ENCODE measurements at places on chromosomes 16 and 17.
A peak's percentile ranks its signal among the peaks of the same experiment; 100 is the strongest.

DNA sequence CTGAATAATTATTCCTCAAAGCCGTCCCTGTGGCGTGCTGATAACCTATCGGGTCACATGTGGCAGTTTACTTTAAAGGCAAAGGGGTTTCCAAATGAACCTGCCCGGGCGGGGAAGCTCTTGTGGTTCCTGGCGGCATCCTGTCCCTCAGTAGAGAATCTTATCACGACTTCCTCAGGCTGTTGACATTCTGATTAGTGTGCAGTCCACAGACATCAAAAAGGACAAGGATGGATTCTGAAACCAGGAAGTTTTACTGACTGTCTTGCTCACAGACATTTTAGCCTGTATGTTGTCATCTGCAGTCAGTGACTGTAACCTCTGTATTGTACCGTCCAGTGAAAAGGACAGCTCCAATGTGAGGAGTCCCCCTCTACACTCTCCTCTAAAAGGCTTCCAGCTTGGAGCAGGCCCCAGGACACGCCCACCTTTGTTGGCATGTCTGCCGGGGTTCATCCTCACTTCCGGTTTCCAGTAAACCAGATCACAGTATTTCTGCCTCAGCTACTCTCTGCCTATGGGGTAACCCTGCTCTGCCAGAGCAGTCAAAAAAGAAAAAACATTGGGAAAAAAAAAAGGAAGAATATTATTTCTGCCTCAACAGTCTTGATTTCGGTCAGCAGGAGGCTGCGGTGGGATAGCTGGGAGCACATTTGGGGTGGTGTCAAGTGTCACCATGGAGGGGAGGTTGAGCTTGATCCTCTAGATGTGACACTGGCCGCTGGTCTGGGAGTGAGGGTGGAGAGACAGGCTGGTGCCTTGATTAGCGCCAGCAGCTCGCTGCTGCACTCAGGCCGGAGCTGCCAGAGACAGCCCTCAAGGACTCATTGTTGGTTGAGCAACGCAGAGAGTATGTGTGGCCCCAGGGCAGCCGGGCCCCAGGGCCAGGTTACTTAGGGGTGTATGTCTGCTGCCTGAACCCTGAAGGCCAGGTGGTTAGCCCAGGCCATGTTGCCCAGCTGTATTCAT lies 89.0 kb upstream of the DNAH17 start:
- DNase-seq, result no peak

DNA sequence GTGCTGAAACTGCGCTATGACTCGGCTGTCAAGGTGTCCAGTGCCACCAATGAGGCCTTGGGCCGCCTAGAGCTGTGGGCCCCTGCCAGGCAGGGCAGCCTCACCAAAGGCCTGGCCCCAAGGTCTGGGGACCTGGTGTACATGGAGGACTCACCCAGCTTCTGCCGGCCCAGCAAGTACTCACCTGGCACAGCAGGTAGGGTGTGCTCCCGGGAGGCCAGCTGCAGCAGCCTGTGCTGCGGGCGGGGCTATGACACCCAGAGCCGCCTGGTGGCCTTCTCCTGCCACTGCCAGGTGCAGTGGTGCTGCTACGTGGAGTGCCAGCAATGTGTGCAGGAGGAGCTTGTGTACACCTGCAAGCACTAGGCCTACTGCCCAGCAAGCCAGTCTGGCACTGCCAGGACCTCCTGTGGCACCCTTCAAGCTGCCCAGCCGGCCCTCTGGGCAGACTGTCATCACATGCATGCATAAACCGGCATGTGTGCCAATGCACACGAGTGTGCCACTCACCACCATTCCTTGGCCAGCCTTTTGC lies 25.0 kb downstream of the WNT9B start:
- DNase-seq, result no peak

GRCh38 chr17:77324227-77324626 lies 183.5 kb downstream of the SEC14L1 start:
- DNase-seq, result no peak

DNA sequence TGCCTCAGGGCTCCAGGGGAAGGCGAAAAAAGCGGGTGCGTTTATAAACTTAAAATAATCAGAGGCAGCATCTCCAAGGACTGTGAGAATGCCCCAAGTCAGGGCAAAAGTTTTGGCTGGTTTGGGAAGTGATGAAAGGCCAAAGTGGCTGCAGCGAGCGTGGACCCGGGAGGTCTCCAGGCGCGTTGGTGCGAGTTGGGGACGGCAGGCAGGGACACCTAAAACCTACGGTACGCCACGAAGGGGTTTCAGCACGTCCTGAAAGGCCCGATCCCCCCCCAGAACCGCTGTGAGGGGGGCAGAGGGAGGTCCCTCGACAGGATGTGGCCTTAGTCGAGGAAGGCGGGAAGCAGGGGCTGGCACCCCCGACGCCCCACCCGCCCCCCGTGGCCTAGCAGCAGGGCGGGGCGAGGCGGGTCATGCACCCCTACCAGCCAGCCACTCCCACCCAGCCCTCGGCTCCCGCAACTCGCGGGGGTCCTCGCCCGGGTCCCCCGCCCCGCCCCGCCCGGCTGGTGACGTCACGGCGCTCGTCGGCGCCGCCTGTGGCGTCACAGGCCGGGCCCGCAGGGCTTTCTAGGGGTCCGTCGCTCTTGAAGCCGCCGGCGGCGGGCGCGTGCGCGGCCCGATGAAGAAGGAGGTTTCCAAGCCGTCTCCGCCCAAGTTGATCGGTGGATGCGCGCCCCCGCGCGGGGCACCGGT lies at the start of gene MYCBPAP:
TSS of gene MYCBPAP (plus strand) at position 569 of the 702 bp plus-strand sequence. CDS start 236 bp downstream, outside the sequence.
- peak; percentile 80 for DNase-seq

GRCh38 chr16:49800876-49801275 lies 55.0 kb downstream of the ZNF423 start:
- DNase-seq, result no peak

DNA sequence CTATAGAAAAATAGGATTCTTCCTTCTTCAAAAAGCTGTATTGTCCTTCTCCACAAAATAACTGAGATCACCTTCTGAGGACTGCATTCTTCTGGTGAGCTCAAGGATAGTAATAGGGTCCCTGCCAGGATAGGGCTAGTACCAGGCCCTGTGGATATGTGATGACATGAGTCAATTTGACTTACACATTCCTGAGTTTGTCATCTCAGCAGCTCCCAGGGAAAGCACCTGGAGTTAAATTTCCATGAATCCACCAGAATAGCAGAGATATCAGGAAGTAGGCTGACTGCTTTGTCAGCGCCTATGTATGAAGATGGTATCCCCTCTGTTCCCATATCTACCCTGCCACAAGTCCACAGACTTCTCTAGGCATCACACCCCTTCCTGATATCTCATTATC lies 225.8 kb downstream of the PMP22 start:
- no peak for DNase-seq

GRCh38 chr16:76955629-76956028 lies 235.4 kb upstream of the MON1B start:
- DNase-seq, result peak; percentile 44

DNA sequence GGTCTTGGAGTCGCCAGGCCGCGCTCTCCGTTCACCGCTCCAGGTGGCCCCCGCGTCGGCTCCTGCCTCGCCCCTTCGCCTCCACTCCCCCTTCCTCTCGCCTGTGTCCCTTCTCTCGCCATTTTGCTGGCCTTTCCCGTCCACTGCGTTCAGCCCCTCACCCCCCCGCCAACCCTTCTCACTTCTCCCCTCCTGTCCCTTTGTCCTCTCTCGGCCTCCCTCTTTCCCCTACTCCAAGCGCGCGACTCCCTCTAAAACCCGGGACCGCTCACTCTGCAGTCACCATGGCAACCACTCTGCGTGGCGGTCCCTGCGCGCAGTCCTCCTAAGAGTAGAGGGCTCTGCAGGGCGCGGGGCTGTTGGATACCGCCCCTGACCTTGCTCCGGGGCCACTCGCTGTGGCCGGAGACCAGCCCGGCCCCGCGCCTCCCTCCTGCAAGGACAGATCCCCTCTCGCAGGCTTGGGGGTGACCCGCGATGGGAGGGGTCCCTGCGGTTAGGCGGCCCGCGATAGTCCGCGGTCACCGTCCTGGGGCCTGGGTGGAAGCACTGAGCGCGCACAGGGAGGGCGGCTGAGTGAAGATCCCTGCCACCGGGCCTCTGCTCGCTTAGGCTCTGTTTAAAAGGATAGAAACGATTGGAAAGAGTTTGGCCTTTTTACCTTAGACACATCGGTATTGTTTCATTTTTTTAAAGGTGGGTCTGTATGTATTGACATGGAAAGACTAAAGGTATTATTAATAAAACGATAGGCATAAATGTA lies 454 bp downstream of the CCDC40 start:
- DNase-seq, result peak; percentile 47

DNA sequence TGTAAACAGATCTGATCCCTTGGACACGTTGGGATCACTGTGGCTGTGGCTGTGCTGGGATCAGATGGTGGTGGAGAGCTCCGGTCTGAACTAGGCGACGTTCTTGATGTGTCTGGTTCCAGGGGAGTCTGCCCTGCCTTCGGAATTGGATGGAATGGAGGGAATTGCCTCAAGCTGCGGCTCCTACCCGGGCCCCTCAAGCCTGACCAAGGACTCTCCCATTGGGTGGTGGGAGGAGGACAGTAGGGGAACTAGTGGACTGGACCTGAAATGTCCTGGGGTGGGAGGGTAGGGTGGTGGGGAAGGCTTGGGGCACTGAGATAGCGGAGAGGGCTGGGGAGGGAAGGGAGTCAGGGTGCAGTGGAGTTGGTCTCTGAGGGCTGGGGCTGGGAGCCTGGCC lies 3.2 kb upstream of the UBALD1 start:
- no peak for DNase-seq

DNA sequence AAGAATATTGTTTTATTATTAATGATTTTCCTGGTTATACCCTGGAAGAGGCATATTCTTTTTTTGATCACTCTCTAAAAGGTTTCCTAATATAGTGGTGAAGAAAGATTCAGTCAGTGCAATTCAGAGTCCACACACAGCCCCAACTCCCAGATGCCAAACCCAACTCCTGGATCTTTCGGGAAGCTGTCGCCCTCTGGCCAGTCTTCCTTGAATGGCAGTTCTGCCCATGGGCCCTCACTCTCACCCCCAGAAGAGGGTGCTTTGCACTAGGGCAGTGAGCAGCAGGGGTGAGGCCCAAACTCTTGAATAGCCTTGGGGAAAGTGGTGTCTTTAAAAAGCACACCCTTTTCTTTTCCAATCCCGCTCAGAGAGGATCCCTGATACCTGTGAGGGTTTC lies 11.0 kb downstream of the KRT32 start:
- DNase-seq, result no peak

GRCh38 chr16:3009568-3010390 lies 2.9 kb upstream of the CLDN9 start:
- no peak for DNase-seq

DNA sequence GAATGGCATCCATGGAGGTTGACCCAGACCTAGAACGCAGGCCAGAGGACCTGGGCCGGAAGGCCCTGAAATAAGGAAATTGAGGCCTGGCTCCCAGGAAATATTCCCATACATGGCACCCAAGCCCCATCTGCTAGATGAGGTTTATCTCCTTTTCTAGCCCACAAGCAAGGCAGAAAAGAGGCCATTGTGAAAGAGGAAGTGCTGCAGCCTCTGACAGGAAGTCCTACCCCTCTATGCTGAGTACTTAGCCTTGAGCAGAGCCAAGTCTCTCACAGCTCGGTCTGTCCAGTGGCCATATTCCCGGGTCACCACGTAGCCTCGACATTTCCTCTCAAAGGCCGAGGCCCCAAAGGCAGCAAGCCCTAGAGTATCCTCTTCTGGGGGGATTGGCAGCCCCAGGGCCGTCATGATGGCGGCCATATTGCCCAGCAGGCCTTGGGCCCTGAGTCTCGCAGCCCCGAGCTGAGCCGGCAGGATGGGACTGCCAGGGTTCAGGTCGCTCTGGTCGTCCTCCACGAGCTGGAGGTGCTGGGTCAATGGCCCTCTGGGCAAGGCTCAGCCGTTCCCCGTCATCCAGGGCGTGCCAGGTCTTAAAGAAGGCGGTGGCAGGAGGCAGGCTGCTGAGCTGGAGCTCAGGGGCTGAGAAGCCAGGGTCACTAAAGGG lies 7.8 kb downstream of the CTF1 start:
- no peak for DNase-seq

DNA sequence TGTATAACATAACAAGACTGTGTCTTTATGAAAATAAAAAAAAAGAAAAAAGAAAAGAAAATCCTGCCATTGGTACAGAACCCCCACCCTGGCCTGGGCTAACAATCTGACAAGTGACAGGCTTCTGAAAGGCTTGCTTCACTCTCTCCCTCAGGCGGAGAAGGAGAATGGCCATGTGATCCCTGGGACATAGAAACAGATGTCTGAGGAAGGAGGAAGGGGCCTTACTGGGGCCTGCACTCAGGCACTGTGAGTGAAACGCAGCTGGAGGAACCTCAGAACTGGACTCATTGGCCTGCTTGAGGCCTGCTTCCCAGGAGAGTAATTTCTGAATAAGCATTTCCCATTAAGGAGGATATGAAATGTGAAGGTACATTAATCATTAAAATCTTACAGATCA lies 17.5 kb downstream of the MAP3K14 start:
- DNase-seq, result peak; percentile 52

- no peak for DNase-seq
Measured at GRCh38 chr17:9158544-9159452, 137.5 kb downstream of the NTN1 start.

DNA sequence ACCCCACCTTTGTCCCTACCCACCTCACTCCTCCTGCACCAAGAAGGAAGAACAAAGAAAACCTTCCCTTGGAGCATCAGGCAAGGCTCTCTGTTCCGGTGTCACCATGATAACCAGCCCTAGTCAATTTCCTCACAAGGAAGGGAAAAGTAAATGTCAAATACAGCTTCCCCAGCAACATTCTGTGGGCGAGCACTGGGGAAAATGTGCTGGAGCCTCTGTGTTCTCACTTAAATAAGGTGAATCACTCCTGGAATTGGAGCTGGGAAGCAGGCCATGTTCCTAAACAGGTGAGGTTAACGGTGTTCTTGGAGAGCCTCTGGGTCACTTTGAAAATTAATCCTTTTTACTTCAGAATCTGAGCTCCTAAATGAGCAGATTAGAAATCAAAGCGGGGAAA lies 427.9 kb upstream of the ERCC4 start:
- no peak for DNase-seq

- no peak for DNase-seq
Measured at GRCh38 chr17:80667462-80668277, 123.0 kb downstream of the RPTOR start.

Measured in fibroblast of lung (primary cell).